Stimulated activated CD4-positive, alpha-beta T cell treated with anti-CD3 and anti-CD28 coated beads, Interleukin-4, amount 100 ng/mL, for 1 hour (primary cell): ENCODE measurements at places on chromosomes 6 and 20.

DNA sequence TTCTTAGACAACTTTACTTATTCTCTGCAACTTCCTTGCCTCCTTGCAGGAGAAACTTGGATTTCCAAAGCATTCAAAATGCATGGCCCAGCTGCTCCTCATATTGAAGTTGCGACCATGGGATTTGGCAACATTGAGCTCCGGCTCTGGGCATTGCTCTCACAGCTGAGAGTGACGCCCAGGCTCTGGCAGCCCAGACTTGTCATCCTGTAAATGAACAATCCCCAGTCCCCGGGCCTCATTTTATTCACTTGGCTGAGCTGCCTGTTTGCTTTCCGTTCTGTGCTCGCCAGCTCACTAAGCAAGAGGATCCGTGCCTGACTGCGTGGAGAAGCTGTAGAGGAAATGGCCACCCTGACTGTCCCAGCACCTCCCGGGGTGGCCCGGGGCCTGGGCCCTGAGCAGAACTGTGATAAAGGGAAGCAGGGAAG, 119.5 kb upstream of the CD93 start:
- DNase-seq = no peak

GRCh38 chr6:21213492-21213891, 380.1 kb upstream of the SOX4 start:
- DNase-seq = no peak

GRCh38 chr20:925516-925915, 9.4 kb upstream of the ANGPT4 start:
- no peak for DNase-seq

GRCh38 chr6:4512051-4512471, 264.1 kb upstream of the CDYL start:
- no peak for DNase-seq

- DNase-seq = no peak
Measured at GRCh38 chr20:46438156-46438750, 31.8 kb upstream of the ELMO2 start.

GRCh38 chr6:74991573-74992332, 214.1 kb downstream of the COL12A1 start:
- no peak for DNase-seq

GRCh38 chr20:58590679-58591473, 60.2 kb upstream of the STX16 start:
- DNase-seq = no peak

- DNase-seq = no peak
Measured at GRCh38 chr6:21604081-21604480, 10.5 kb downstream of the SOX4 start.

DNA sequence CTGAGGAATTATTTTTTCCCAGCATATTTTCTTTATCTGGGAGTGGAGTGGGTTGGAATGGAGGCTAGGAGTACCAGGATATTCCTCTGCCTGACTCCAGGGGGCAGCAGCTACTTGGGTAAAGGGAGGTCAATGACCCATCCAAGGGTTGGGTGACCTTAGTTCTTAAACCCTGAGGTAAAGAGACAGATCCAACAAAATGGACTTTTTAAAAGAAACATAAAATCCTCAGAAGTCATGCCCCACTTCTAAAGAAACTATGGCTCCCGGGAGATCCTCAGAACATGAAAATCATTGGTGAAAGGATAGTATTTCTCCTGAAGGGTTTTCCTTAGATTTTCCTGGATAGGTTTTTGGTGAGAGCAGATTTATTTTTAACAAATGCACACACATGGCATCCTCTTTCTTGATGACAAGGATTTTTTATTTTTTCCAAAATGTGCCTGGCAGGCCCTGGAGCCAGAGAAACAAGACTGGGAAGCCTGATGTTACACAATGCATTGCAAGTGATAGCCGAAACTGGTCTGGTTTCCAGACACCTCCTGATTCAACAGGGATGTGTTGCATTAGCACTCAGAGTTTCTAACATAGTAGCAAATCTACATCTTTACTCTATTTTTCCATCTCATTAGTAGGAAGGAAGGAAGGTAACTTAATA, 240.9 kb upstream of the BTBD3 start:
- DNase-seq = peak; percentile 4

DNA sequence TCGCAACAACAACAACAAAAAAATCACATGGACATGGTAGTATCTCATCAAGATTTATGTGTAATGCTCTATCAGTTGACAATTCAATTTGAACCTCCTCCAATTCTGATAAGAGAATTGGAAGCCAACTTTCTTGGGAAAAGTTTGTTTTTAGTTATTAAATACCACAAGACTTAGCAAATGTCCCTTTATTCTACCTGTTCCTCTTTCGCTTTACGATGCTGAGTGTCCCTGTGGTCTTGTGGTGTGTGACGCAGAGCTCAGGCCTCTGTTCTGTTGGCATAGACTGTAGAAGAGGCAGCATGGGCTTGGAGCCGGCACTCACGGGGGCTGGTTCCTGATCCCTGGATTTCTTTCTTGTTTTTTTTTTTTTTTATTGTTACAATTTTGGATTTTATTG, 76.7 kb downstream of the PSMB1 start:
- no peak for DNase-seq

DNA sequence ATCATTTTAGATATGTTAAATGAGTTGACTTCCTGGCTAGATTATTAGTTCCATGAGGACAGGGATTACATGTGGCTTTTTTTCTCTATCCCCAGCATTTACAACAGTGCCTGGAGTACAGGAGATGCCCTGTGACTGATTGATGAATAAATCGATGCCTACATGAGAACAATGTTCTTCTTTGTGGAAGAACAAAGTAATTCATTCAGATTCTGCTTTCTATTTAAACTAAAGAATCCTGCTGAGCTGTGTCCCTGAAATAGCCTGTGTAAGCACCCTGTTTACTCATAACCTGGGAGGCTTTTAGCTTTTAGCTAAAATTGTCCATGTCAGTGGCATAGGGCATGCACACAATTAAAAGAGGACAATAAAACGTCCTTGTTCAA, 125.1 kb upstream of the BTBD3 start:
- no peak for DNase-seq

- peak; percentile 93 for DNase-seq
Measured at GRCh38 chr20:34558320-34559218, at the start of gene MAP1LC3A. MAP1LC3A (plus strand) TSS chr20:34558718; CDS start chr20:34558869, 151 bp downstream.

DNA sequence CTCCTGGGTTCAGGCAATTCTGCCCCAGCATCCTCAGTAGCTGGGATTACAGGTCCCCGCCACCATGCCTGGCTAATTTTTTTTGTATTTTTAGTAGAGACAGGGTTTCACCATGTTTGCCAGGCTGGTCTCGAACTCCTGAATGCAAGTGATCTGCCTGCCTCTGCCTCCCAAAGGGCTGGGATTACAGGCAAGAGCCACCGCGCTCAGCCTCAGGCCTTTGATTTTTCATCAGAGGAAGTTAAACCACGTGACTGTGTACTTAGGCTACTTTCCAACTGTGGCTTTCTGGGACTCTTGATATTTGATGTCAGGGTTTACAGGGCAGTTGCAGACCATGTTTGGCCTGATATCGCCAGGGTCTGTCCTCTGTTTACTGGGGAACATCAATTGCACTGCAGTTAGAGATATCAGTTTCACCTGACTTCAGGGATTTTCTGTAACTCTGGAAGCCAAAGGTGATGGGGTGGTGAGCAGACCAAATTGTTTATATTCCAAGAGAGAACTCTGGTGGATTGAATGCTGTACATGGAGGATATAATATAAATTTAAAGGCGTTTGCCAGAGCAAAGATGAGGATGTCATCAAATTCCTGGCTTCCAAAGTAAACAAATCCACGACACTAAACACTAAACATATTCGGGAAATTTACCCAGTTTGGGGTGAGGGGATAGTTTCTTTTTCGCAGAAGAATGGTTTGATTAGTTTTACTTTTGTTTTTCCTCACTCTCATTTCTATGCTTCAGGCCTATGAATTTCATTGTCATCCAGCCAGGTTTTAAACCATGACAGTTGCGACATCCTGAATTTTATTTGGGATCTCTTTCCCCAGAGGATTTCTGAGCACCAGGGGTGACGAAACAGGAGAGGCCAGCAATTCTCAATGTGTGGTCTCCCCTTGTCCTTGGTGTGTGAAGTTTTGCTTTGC, 4.2 kb downstream of the PSMF1 start:
- no peak for DNase-seq

GRCh38 chr6:129454488-129454887, 255.5 kb downstream of the ARHGAP18 start:
- no peak for DNase-seq

- no peak for DNase-seq
Measured at GRCh38 chr6:39517756-39518155, 195.3 kb upstream of the KCNK16 start.

- DNase-seq = no peak
Measured at GRCh38 chr6:157898169-157898568, 75.1 kb downstream of the SNX9 start.

DNA sequence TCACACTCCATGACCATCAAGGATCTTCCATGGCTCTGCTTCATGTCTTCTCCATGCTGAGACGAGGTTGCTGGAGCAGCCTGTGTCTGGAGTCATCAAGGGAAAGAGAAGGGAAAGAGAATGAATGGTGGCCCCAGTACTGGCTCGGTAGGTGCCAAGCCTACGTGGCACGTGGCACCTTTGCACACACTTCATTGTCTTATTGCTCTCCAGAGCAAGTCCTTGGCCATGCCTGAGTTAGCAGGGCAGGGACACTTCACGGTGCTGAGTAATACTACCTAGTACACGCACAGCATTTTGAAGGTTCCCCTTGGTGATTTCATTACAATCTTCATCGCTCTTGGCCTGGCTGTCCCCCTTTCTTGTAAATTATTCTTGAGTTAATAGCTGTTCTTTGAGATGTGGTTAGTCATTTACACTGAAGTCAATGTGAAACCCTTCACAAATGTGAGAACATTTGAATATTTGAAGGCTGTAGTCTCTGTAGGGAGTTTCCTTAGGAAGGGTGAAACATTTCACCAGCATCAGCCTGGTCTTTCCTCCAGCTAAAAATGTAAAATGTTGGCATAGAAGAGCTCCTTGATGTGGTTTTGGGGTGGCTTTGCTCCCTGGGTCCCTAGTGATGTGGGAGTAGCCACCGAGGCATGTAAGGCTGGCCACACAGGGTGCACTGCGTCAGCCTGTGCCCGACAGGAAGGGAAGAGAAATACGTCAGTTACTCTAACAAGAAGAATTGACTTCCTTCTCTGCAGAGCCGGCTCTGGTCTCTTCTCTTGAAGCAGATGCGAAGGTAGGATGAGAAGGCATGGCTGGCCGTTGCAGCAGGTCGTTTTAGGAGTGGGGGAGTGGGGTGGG, at the start of gene SYTL3:
Gene SYTL3 (plus strand): TSS at position 766 of the 855 bp plus-strand sequence. CDS start 13,215 bp downstream, outside the sequence.
- DNase-seq = peak; percentile 73

DNA sequence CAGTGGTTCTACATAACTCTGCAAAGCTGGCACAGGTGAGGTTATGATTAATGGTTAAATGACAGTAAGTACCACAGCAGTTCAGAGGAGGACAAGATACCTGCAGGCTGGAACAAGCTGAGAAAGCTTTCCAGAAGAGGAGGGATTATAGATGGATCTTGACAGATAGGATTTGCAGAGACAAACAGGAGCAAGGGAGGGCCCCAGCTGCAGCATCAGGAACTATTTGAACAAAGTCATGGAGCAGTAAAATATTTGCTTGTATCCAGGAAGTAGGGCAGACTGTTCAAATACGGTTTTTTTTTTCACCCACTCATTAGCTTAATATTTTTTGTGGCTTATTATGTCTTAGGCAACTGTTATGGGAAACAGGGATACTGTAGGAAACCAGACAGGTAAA, 144.4 kb upstream of the MAN1A1 start:
- no peak for DNase-seq

GRCh38 chr6:15096894-15097837, 148.7 kb upstream of the JARID2 start:
- no peak for DNase-seq

DNA sequence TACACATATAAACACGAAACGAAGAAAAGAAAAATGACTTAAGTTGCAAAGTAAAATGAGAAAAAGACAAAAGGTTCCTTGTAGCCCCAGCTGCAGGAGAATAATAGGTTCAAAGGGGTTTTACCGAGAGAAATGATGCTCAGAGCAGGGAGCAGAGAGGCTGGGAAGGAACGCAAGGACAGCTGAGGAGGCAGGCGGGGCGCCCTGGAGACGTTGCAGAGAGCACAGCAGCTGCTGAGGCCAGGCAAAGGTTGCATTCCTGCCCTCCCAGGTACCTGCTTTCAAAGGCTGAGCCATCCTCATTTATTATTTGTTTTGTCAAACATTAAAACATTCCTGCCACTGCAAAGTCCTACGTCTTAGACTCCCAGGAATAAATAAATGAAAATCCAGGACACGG, 16.2 kb upstream of the VAPB start:
- DNase-seq = no peak

DNA sequence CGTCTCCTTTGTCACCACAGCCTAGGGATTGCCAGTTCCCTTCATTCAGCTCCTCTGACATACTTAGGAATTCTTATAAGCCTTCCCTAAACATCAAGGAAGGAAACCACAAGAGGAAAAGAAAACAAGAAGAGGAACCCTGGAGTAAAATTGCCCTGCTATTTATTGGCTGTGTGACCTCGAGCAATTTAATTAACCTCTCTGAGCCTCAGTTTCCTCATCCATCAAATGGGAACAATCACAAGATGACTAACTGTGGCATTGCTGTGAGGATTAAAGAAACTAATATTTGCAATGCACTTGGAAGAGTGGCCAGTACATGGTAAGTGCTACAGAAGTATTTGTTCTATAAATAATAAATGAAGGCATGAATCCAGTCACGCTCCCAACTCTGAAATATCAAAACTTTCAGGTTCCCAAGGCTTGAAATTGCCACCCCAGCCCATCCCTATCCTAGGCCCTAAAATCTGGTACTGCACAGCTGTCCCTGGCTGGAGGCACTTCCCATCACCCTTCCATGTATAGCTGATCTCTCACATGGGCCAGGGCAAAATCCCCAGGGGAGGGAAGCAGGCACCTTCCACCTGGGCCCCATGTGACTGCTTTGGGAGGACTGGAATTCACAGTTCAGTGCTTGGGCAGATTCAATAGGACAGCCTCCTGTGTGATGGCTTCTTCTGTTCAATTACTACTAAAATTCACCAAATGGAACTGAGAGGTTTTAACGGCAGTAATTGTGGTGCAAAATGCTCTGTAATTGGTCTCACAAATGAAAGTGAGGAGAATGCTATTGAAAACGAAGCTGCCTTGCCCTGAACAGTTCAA, 78.0 kb upstream of the MAFB start:
- DNase-seq = no peak

GRCh38 chr6:130775411-130776012, 51.7 kb upstream of the SMLR1 start:
- DNase-seq = no peak

DNA sequence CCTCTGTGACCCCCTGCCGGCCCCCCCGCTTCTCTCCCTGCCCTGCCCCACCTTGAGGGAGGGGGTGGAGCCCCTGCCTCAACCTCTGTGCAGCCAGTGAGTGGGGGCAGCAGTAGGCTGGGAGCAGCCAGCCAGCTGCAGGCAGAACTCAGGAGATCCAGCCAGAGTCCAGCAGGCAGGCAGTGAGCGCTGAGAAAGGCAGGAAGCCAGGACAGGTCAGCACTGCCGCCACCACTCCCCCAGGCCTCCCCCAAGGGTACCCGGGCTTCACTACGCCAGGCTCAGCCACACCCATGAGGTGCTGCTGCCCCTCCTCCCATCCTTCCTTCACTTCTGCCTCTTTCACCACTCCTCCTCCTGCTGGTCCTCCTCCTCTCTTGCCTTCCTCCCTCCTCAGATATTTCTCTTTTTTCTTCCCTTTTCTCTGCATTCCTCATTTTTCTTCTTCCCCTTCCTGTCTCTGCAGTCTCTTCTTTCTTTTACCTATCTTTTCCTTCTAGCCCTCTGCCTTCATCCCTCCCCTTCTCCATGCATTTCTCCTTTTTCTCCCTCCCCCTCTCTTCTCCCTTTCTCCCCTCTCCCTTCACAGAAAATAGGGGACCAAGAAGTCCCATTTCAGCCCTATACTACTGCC, 11.5 kb downstream of the TMEM63B start:
- DNase-seq = no peak
